WTC11 (cell line): ENCODE measurements at places on chromosomes 3 and 15.

- no peak for DNase-seq
These were observed 20.4 kb upstream of the NTRK3 start for GRCh38 chr15:88276821-88277410.

- no peak for DNase-seq
These were observed 11.5 kb downstream of the SLC51A start for GRCh38 chr3:196227629-196228493.

- DNase-seq, result no peak
These were observed 34.9 kb upstream of the TTBK2 start for GRCh38 chr15:42955518-42955917.

DNA sequence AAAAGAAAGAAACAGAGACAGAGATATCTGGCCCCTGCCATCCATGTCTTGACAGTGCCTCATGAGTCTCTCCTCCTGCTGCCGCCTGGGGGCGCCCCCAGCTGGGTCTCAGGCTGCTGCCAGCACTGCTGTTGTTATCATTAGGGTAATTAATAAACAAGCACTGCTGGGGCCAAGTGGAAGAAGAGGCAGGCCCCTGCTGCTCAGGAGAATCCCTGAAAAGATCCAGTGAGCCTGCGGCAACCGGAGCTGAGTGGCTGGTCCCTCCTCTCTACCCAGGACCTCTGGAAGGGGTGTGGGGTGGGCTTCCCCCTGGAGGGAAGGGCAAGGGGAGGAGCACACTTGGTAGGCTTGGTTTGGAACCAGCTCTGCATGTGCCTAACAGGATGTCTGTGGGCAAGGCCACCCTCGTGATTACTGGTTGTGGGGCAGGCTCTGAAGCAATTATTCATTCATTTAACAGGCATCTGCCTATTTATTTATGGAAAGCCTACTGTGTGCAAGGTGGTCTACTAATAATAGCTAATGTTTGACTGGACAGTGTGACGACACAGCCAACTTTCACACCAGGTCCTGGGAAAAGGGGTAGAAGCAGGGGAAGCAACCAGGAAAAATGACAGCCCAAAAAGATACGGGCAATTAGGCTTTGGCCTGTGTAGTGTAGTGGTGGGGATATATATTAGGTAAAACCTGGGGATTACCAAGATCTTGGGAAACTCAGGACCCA, 1.2 kb upstream of the TYRO3 start:
- DNase-seq, result peak; percentile 76

DNA sequence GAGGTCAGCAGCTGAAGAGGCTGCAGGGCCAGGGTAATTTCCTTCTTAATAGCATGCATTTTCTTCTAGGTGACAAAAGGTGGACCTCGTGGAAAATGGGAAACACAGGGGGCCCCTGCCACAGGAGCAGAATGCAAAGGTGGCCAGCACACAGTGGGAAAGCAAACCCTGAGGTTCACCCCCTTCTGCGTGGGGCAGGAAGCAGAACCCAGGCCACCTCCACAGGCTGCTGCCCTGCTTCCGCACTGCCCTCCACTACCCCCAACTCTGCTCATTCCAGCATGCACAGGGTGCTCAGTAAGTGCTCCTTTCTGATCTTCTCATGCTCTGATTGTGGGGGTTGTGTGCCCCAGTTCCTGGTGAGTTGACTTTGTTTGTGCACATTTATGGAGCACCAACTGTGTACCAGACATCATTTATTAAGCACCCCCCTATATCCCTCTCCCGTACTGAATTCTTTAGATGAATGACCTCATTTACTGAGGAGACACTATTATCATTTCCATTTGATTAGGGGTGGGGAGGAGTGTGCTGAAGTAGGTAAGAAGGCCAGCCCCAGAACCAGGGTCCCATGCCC, 12.7 kb upstream of the FGD5 start:
- DNase-seq, result no peak

GRCh38 chr15:35436422-35436821, 109.5 kb downstream of the DPH6 start:
- DNase-seq, result no peak
